ENCODE measurements at places on chromosomes 6 and 20. TPM values are rescaled to one million over a fixed set of nuclear protein-coding genes. Genes with fewer than 3 reads are reported as not detected.

GRCh38 chr20:1418350-1418749, 25.5 kb upstream of the FKBP1A start:
- no peak for DNase-seq

GRCh38 chr6:134419716-134420115, 101.8 kb upstream of the SGK1 start:
- no peak for DNase-seq

PRSS35 gene
- not detected for total RNA-seq

- DNase-seq = no peak
Observed at GRCh38 chr20:47784599-47785310, 526 bp downstream of the SULF2 start.

FAM8A1 gene
- total RNA-seq = 3.9 TPM

DNA sequence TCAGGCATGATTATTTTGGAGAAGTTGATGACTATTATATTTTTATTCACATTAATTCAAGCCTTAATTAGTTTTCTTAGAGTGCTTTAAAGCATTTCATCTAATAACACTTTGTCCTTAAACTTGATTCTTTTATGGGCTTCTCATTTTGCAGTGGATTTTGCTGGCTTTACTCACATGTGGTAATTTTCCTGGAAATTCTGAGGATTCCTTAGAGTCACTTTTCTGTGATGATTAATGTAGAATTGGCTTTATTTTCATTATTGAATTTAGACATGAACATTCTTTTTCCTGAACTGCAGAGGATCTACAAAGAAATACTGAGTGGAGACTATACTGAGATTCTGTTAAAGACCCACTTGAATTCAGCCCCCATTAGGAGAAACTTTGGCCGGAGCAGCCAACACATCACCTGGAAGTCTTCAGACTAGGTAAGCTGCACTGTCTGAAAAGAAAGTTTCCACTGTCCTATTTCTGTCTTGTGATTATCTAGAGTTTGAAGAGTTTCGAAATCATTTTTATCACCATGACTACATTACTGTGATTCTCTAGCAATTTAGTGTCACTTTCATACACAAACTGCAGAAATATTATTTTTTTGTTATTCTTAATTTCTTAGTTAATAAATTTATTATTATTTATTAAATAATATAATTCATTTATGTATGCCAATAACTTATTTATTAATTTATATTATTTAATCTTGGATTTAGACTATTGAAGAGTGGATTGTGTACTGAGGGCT, 1.9 kb downstream of the RFPL4B start:
- DNase-seq = no peak

PRR18 gene
- total RNA-seq = 0.14 TPM

GTSF1L gene
- total RNA-seq = 0.39 TPM

- DNase-seq = no peak
Observed at GRCh38 chr6:75150685-75151412, 55.0 kb downstream of the COL12A1 start.

DNA sequence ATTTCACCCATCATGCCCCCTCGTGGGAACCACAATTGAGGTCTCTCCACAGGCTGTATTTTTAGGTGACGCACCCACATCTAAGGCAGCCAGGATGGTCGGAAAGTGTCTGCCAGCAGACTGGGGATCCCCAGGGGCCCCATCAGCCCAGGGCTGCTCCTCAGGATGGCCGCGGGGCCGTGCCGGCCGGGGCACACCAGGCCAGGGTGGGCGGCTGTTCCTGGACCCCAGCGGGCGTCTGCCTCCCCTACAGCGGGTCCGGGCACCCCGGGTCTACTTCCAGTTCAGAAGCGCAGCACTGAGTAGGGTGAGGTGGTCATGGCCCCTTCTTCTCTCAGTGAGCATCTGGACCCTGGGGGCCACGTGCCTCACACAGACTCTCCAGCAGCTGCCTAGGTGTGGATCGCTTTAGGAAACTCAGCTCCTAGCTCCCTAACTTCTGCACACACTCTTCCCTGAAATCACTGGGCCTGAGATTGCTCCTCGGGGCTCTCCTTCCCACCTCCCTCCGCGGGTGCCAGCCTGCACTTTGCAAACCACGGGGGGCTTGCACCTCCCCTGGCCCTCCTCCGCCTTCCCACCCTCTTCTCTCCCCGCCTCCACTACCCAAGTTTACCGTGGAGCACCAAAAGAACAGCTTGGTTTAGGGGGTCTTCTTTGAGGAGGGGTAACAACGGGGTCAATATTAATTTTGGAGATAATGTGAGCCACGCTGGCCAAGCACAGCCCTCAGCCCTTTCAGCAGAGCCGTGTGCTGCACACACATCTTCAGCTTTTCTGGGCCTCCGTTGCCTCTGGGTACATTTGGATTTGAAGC, 14.2 kb upstream of the FOXC1 start:
- DNase-seq = no peak

PTK6 gene
- total RNA-seq = 0.54 TPM

DNA sequence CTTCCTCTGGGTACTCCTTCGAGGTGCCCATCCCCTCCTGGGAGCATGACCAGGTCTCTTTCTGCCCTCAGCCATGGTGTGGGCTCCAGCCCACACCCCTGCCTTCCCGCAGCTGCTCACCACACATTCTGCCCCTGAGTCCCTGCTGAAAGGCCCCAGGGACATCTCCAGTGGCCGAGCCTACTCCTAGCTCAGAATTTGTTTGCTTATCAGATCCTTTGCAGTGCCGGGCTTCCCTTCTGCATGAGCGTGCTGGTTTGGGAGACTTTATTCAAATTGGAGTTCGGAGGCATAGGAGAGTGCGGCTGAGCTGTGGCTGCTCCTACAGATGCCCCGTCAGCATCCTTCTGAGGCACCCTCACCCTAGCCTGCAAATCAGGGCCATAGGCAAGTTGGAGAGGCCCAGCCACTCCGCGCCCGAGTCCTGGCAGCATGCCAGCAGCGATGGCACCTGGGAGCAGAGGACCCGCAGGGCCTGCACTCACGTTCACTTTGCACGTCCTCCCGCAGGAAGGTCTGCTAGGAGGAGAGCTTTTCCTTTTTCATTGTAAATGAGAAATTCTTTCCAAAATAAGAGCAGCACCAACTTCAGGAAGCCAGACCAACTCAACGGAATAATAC, 327.3 kb downstream of the QKI start:
- DNase-seq = no peak

FOXQ1 gene
- not detected for total RNA-seq
